Neuronal stem cell (in vitro differentiated cells): ENCODE measurements at places on chromosomes 2 and 18.

DNA sequence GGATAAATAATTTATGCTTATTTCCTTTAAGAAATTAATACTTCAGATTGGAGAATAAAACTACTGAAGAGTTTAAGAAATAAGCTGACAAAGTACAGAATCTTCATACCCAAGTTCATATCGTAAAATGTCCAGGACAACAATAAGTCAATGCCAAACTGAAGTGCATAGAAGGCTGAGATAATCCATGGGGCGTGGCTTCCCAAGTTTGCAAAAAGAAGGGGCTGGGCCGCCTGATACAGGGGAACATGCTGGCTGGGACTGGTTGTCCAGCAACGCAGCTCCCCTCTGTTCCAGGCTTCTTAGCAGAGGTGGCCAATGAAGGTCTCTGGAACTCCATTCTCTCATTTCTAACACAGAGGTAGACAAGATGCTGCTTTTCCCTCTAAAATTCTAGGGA, 189.5 kb upstream of the SPOPL start:
- DNase-seq: no peak

GRCh38 chr2:229765721-229766120, 51.4 kb upstream of the DNER start:
- no peak for DNase-seq

- DNase-seq: no peak
Measured at GRCh38 chr2:3450385-3451010, 68.8 kb downstream of the ADI1 start.

- DNase-seq: no peak
Measured at GRCh38 chr2:181517685-181518301, 60.6 kb downstream of the ITGA4 start.

DNA sequence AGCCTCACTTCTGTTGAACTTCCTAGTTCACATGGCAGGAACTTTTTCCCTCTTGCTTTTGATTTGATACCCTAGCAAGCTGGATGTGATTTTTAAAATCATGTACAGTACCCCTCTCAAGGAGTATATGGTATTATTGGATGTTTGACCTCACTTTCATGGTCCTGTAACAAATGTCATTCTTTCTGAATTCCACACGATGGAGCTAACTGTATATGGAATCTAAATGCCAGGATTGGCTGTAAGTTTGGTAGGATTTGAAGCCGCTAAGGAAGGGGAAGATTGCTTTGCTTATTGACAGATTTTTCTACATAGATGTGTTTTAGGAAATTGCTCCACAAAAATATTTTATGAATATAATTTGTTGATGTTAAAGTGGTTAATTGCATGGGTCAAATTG, 18.3 kb downstream of the MAIP1 start:
- no peak for DNase-seq

GRCh38 chr18:30454920-30455319, 587.6 kb downstream of the DSC3 start:
- no peak for DNase-seq

DNA sequence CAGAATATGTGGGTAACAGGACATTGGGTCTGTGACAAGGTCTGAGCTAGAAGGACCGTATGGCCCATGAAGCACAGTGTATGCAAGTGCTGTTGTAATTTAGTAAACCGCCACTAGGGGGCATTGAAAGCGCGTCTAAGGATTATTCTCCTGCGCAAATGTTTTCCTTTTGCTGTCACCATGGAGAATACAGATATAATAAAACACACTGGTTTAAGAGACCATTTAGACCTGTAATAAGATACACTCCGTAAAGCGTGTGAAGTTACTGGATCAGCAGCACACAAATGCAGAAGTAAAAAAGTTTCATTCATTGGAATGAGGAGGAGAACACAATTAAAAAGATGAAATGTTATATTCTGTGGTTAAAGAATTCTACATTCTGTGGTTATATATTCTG, 272.4 kb downstream of the AGAP1 start:
- DNase-seq: peak; percentile 79

DNA sequence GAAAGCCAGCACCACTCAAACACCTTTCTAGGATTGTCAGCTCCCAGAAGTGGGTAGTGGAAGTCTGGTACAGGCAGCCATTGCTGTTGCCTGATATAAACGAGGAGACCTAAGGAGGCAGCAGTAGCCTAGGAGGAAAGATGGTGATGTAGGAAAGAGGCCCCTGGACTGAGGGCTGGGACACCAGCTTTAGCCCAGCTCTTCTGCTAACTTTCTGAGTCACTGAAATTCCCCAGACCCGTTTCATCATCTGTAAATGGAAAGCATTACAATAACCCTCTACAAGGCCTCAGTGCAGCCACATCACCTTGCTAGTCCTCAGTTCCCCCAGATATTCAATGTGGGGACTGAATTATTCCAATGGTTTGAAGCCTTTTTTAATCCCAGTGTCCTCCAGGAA, 336.5 kb downstream of the TNS1 start:
- DNase-seq: no peak

GRCh38 chr2:102698369-102699111, 63.3 kb upstream of the TMEM182 start:
- DNase-seq: no peak

- no peak for DNase-seq
Measured at GRCh38 chr2:49080681-49081080, 73.6 kb downstream of the FSHR start.

GRCh38 chr2:98560256-98560771, 48.0 kb downstream of the COA5 start:
- DNase-seq: no peak

- DNase-seq: no peak
Measured at GRCh38 chr2:62662554-62662953, 43.0 kb upstream of the EHBP1 start.

- DNase-seq: no peak
Measured at GRCh38 chr2:122411231-122411630, 655.8 kb downstream of the TSN start.

DNA sequence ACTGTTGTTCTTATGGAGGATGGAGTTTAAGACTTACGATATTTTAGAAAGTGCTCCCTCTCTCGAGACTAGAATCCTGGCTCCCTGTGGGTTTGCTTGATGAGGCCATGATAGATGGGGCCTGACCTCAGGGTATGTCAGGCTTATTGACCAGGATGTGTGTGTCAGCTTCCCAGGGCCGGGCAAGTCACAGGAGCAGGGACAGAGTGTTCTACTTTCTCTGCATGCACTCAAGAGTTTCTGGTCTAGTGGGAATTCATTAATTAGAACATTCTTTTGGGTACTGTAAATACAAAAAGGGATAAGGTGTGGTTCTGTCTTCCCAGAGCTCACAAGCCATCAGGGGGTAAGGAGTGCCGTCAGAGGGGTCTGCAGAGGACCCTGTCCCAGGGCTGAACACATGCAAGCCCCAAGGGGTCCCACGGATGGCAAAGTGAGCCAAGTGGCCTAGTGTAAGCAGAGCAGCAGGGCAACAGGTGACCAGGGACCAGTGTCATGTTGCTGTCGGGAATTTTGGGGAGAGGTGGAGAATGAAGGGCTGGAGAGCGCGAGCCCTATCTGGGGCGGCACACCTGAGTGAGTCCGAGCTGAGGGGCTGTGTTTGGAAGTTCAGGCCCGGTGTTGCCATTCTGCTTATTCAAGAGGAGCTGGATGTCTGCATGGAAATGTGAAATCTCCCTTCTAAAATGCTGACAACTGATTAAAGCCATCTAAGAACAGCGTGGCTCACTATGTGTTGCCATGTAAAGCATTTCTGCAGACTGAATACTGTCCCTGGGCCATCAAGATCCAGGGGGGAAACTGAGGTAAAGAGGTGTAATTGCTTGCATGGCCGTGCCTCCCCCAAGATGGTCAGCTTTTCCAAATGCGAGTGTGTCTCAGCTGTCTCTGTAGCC, 91.4 kb downstream of the TGFA start:
- no peak for DNase-seq
